ENCODE measurements at places on chromosomes 5 and 9. TPM values are rescaled to one million over a fixed set of nuclear protein-coding genes. Genes with fewer than 3 reads are reported as not detected.

IRX1 gene
- not detected for total RNA-seq

PCDHGB4 gene
- not detected for total RNA-seq

IFNA21 gene
- not detected for total RNA-seq

PURA gene
- 13.4 TPM for total RNA-seq

MZB1 gene
- 19.0 TPM for total RNA-seq

LCN15 gene
- total RNA-seq, result not detected

PITX1 gene
- not detected for total RNA-seq

PCDHB3 gene
- not detected for total RNA-seq

GFPT2 gene
- total RNA-seq, result 0.13 TPM

SH3GL2 gene
- not detected for total RNA-seq

IFNA13 gene
- total RNA-seq, result not detected

NTRK2 gene
- 0.05 TPM for total RNA-seq

Measured in activated CD8-positive, alpha-beta T cell treated with anti-CD3 and anti-CD28 coated beads, Interleukin-2, amount 10 ng/mL, durations not matched to agents 7 days and 5 days (primary cell).